Mesothelial cell of epicardium (in vitro differentiated cells): ENCODE measurements at places on chromosomes 2 and 18. TPM values are rescaled to one million over a fixed set of nuclear protein-coding genes. Genes with fewer than 3 reads are reported as not detected.

The KYNU gene
- 0.09 to 0.23 TPM (median 0.20 TPM) in 3 replicates for total RNA-seq

The KCNF1 gene
- total RNA-seq: 0.72 to 0.93 TPM (median 0.83 TPM) in 3 replicates

DNA sequence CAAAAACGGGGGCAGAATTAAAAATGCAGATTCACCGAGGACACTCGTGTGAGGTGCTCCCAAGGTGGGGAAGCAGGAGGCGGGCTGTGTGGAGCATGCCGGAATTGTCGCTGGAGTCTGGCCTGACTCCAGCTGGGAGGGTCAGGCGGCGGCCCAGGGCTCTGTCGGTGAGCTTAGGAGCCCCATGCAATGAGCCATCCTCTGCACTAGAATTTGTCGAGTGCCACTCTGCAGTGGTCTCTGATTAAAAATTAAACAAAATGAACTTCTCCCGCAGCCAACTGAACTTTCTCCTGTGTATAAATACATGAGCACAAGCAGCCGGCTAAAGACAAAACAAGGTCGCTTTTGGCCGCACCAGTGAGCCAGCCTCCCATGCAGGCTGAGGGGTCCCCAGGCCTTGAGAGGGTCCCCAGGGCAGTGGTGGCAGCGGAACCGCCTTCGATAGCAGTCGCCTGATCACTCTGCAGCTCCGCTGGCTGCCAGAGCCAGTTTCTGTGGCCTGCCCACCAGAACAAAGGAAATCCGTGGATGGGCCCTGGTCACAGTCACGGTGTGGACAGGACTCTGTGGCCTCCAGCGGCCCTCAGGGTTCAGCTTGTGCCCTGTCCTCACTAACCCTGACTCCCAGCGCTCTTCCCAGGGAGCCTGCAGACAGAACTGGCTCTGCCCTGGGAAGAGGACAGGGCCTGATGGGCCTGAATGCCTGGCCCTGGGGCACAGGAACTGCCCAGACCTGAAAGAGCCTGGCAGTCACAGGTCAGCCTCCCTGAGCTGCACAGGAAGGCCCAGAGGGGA, 201.3 kb downstream of the EIPR1 start:
- H3K4me3 ChIP-seq: no peak overlapping the region
- H3K27me3 ChIP-seq: no peaks in the 10 kb centered on the region
- no peak for DNase-seq

DNA sequence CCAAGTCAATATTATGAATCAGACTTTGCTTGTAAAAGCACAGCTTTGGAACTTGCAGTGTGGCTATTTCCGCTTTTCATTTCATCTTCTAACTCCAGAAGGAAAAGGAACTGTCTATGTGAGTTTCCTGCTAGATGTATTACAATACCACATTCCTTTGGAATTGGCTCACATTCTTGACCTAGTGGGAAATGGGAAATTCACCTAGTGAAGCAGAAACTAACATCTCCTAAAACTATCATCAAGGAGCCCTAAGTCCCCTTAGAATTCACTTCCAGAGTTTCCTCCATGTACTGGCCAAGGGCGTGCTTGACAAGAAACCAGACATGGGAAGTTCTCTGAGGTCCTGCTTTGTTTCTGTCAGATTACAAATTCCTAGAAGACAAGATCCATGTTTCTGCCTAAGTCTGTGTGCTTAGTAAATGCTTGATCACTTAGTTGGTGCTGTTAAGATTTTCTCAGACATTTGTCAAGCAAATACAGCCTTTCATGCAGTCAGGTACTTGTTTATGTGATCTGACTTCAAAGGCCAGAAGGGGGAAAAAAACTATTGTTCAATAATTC, 275.7 kb upstream of the FN1 start:
- no peaks in the 10 kb centered on the region for H3K36me3 ChIP-seq
- no peak overlapping the region for H3K4me3 ChIP-seq
- H3K27ac ChIP-seq: peak overlapping the region; percentile 80
- DNase-seq: no peak
- peaks cover 37% of the 10 kb centered on the region for H3K4me1 ChIP-seq
- H3K27me3 ChIP-seq: no peaks in the 10 kb centered on the region

DNA sequence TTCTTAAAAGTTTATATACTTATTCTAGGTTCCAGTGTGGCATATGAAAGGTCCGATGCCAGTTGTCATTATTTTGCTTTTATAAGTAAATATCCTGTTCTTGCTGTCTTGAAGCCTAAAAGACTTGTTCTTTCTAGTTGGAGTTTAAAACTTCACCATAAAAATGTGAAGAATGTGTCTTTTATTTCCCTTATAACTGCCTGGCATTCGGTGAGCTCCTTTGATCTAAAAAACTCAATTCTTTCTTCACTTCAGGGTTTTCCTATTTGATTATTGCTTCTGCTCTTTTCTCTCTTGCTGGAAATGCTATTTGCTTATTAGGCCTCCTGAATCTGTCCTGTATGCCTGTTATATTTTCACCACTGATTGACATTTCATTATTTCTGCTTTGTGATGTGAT, 51.6 kb downstream of the TSPYL6 start:
- DNase-seq: no peak
- peak overlapping the region; percentile 41 for H3K27ac ChIP-seq
- H3K4me3 ChIP-seq: no peak overlapping the region
- H3K4me1 ChIP-seq: peaks cover 29% of the 10 kb centered on the region
- H3K36me3 ChIP-seq: no peaks in the 10 kb centered on the region

The SOX11 gene
- 45.0 to 47.0 TPM (median 46.2 TPM) in 3 replicates for total RNA-seq

DNA sequence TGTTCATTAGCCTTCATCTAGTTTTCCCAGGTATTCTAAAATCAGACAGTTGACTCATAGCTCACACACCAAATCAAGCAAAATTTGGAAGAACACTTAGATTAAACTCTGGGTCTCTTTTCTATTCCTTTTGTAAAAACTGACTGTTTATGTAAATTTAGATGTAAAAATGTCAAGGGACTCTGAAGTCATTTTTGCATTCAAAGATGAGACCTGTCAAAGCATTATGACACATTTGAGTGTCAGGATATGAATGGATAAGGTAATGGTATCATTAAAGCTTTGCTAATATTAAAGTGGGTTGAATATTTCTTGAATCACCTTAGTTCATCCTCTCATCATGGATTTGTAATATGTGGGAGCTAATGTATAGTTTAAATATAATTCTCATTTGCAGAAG, 348.1 kb upstream of the NRXN1 start:
- no peak overlapping the region for H3K27ac ChIP-seq
- H3K27me3 ChIP-seq: no peaks in the 10 kb centered on the region
- no peak overlapping the region for H3K4me3 ChIP-seq

DNA sequence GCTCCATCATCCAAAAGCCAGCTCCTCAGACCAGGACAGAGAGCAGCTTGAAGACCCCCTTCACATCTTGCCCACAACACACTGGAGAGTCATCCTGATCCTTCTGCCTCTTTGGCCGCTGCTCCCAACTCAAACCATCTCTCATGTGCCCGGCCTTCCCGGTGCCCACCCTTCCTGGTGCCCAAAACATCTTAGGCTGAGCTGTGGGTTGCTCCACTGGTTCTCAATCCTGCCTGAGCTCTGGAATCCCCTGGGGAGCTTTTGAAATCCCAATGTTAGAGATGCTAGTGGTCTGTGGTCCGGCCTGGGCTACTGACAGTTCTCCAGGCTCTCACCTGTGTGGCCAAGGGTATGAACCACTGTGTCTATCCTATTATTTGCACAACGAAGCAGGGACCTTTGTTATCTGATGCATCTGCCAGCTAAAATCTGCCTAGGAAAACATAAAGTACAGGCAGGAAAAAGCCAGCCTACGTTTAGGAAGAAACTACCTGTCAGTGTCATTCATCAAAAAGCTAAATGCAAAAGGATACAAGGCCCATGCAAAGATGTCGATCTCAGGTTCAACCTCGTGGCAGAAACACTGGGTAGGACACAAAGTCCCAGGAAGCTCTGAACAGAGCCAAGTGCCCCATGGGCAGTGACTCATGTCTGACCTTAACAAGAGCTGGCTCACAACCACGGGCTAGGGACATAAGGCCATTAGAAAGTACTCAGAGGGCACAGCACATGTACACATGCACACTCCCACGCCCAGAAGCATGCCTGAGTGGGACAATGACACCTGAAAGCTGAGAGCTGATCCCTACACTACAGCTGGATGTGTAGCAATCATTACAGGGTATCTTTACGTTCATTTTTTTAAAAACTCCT, 30.8 kb downstream of the TBC1D8 start:
- H3K4me3 ChIP-seq: no peak overlapping the region
- no peaks in the 10 kb centered on the region for H3K36me3 ChIP-seq
- no peaks in the 10 kb centered on the region for H3K27me3 ChIP-seq

DNA sequence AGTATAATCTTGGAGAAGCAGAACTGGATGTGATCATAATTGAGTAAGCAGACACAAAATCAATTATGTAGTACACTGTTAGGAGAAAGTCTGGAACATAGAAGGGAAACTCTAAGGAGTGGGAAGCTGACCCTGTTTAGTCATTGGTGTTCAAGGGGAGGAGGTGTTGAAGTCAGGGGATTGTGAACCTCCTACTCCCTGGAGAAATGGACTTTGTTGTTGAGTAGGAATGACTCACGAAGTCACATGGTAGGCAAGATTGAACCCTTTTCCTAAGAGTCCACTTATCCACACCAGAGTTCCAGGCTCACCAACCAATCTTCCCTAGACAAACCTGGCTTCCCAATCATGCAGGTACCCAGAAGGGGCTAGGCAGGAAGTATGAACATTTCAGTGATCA, 81.0 kb upstream of the BCL11A start:
- H3K36me3 ChIP-seq: no peaks in the 10 kb centered on the region
- no peak for DNase-seq
- H3K27ac ChIP-seq: no peak overlapping the region
- no peaks in the 10 kb centered on the region for H3K27me3 ChIP-seq

GRCh38 chr2:191479680-191480023, 198.3 kb upstream of the NABP1 start:
- no peak for DNase-seq
- H3K27me3 ChIP-seq: no peaks in the 10 kb centered on the region
- no peak overlapping the region for H3K4me3 ChIP-seq
- no peak overlapping the region for H3K27ac ChIP-seq
- peaks cover 8% of the 10 kb centered on the region for H3K36me3 ChIP-seq

DNA sequence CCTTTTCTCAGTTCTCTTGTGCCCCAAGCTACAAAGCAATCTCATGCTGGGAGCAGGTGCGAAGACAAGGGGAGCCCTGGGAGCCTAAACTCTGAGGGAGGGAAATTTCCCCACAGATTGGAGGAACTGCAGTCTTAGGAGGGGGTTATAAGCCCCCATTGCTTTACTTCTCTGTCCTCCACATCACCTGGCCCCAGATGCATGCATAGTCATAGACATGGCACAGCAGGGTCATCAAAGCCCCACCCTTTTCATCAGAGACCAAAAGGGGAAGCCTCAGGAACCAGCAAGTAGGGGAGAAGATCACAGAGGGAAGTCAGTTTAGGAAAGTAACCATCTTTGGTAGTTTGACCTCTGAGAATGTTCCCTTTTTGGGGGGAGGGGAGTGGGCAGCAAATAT, 33.7 kb downstream of the LANCL1 start:
- no peaks in the 10 kb centered on the region for H3K27me3 ChIP-seq
- H3K4me3 ChIP-seq: no peak overlapping the region
- DNase-seq: no peak
- H3K4me1 ChIP-seq: no peaks in the 10 kb centered on the region
- H3K36me3 ChIP-seq: peaks cover 30% of the 10 kb centered on the region
- no peak overlapping the region for H3K27ac ChIP-seq

DNA sequence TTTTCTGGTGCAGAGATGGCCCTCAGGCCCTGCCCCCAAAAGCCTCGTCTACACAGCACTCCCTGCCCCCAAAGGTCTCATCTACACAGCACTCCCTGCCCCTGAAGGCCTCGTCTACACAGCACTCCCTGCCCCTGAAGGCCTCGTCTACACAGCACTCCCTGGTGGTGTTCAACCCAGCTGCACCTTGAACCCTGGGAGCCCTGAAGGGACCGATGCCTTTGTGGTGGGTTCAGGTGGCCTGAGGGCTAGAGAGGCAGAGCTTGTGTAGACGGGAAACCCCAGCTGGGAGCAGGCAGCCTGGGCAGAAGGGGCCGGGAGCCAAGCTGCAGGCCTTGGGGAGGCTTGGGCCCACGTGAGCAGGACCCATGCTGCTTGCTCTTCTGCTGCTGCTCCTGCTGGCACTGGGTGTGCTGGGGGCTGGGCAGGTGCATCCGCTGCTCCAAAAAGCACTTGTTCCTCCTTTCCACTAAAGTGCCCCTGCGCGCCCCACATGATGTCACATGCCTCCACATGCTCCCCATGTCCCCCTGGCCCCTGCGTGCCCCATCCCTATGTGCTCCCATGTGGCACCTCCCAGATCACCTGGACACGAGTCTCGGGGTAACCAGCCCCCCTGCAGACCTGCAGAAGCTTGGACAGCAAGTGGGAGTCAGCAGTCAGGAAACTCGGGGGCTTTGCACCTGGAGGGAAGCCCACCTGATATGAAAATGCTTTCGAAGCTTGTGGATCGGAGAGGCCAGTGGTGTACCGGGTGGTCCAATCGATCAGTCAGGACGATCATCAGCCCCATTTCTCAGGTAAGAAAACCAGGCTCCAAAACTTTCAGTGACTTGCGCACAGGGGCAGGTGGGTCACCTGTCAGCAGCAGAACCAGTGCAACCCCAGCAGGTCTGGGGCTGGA, 94.9 kb upstream of the CTDP1 start:
- no peaks in the 10 kb centered on the region for H3K36me3 ChIP-seq
- H3K4me1 ChIP-seq: peaks cover 15% of the 10 kb centered on the region
- H3K27me3 ChIP-seq: peaks cover 4% of the 10 kb centered on the region
- peak; percentile 14 for DNase-seq
- H3K4me3 ChIP-seq: no peak overlapping the region

GRCh38 chr18:23828426-23828825, 139.2 kb downstream of the LAMA3 start:
- no peak for DNase-seq
- H3K4me3 ChIP-seq: no peak overlapping the region
- no peaks in the 10 kb centered on the region for H3K4me1 ChIP-seq
- no peaks in the 10 kb centered on the region for H3K36me3 ChIP-seq
- H3K27ac ChIP-seq: no peak overlapping the region
- peaks cover 35% of the 10 kb centered on the region for H3K27me3 ChIP-seq
